ENCODE measurements at places on chromosomes 5 and 9.

GRCh38 chr5:73393611-73394489, 54.7 kb downstream of the FOXD1 start:
- no peak for DNase-seq

- no peak for DNase-seq
Measured at GRCh38 chr5:85143138-85143537, 758.5 kb upstream of the EDIL3 start.

GRCh38 chr5:169081000-169081724, 219.8 kb downstream of the SLIT3 start:
- DNase-seq: no peak

DNA sequence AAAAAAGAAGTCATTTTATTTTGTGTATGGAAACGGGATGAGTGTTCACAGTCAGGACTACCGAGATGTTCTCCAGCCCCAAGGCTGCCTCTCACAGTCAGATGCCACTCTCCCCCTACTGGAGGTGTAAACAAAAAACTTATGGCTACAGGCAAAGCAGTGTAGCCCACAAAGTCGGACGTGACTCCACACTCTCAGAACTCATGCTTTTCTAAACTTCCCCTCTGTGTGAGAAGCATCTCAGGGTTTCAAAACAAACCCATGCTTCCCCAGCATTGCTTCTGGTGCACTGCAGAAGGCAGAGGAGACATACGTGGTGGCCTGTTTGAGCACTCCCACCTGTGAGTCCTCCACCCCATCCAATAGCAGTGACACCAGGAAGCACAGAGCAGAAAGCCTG, 580.3 kb downstream of the BNC2 start:
- no peak for DNase-seq

DNA sequence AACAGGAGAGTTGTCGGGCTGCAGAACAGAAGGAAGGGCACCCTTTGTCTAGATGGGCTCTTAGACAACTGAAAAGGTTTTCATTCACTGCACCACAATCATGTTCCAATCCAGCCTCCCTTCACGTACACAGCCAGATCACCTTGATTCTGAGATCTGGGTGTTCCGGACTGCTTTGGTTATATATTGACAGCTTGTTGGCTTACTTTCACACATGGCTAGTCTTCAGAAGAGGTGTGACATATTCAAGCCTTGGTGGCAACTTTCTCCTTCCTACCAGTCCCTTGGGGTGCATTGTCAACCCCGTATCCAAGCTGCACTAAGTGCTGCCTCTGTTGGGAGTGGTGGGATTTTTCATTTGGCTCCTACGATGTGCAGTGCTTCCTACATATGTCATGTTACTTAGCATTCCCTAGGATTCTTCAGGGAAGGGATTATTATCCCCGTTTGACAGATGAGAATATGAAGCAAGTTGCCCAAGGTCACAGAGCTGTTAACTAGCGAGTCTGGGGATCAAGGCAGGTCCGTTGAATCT, 100.6 kb downstream of the LIFR start:
- no peak for DNase-seq

DNA sequence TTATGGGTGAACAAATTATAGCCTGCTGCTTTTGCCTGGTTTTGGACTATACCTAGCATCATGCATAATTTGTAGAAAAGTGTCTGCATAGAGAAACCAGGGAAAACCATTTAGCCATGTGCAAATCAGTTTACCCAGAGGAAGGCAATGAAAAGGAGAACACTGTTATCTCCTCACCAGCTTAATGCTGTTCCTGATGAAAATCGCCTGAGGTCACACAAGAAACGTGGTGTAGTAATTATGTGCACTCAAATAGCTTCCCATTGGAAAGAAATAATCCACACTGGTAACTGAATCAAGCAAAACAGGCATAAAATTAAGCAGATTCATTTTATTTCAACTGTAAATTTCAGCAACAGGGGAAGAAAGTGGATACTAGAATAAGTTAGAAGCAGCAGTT, 51.7 kb upstream of the FAM240B start:
- DNase-seq: no peak

- no peak for DNase-seq
Measured at GRCh38 chr5:61450493-61451279, 118.6 kb downstream of the ZSWIM6 start.

DNA sequence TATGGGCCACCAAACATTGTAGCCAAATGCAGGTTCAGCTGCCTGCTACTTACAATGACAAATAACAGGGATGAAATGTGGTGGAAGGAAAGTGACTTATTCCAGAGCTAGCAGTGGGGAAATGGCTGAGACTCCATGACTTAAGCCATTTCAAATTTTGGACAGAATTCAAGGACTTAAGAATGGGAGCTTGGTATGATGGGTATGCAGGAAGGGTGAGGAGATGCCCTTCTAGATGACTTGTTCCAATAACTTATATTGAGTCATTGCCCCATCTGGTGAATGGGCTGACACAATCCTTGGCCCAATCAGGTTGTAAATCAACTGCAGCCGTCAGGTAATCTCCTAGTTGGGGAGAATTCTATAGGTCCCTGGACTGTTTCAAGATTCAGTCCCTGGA, 230.7 kb upstream of the SGCD start:
- DNase-seq: no peak

DNA sequence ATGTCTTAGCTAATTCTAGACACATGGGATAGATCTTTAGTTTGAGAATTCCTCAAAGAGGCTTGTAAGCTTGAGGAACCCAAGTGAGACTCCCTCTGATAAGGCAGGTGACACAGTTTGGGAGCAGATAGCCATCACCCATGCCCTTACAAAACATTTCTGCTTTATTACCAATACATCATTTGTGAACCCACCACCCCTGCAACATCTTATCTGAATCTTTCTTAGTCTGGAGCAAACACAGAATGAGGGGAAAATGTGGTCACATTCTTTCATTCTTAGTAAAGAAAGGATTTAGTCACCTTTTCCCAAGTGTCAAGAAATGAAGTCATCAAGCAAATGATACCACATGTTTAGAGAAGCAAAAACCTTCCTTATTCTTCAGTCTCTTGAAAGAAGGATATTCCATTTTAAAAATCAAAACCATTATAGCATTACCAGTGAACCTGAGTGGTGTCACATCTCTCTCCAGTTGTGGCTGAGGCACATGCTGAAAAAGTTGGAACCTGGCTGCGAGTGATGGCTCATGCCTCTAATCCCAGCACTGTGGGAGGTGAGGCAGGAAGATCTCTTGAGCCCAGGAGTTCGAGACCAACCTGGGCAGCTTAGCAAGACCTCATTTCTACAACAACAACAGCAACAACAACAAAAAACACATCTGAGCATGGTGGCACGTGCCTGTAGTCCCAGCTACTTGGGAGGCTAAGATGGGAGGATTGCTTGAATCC, 65.9 kb downstream of the PRKACG start:
- DNase-seq: no peak

DNA sequence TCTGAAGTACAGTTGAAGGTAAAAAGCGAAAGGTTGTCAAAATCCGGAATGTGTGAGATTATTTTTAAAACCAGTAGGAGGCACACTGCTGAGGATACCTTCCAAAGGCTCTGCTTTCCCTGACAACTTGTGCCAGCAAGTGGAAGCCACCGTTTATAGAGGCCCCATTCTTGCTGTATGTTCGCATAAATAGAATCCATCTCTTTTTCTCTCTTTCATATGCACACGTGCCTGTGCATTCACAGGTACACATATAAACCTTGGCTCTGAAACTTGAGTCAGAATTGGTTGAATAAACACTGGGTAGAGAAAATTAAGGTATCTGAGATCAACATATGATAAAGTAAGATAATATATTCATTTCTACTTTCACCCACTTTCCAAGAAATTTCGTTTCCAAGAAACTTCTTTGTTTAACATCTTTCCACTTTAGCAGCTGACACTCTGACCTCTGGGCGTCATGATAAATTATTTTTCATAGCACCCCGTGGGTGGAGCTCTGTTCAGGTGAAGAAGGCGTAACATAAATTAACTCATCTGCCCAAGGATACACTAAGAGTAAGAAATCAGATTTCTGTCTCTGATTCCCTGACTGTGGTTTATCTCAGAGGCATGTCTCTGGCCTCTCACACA, 63.7 kb upstream of the RICTOR start:
- no peak for DNase-seq

DNA sequence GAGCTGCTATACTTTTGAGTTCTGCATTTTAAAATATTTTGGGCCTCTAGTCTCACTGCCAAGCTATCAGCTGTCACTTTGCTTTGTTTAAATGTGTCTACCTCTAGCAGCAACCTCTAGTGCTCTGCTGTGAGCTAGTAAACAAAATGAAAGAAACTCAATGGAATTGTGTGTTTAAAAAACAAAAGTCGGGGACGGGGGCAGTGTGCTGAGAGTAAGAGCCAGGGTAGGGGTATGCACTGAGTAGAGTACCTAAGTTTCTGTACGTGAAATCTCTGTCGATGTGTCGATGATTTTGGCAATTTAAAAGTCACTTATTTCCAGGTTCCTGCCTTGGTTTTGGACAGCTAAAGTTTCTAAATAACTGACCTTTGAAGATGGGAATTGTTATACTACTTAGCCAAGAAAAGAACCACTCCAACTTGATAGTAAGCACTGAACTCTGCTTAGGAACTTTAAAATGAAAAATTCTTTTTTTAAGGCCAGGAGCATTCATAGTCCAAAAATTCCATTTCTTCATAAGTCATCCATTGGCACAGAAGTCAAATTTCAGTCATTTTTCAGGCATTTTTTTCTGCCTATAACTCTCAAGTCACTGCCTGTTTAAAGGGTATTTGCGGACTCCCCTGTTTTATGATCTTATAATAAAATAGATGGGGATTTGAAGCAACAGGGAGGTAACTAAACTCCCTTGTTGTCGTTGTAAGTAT, 111.5 kb downstream of the SAXO1 start:
- no peak for DNase-seq

DNA sequence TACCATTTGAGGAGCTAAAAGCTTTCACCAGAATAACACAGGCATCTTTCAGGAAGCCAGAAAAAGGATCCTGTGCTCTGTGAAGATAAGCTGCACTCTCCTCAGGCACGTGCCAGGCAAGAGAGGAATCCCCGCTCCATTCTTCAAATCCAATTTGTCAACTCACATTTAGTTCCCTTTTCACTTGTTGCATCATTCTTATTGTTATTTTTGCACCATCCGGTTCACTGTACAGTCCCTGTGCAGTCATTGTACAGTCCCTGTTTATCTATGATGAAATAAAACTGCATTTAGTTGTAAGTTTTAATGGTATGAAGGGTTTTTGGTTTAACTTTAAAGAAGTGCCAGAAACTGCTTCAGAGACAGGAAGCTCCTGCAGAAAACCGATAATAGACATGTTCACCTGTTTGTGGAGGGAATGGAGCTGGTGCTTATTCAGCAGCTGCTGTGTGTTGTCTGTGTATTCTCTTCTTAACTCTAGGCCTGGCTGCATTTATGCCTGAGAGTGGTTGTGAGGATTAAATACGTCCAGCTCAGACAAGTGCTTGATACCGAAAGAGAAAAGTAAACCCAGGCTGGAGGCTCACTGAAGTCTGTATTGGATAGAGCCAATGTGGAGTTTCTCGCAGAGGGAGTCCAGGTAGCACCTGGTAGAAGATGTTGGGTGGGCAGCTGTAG, 22.4 kb downstream of the IFNW1 start:
- no peak for DNase-seq

All from cerebellar nuclear complex (tissue), 1 donor.